CD4-positive, CD25-positive, alpha-beta regulatory T cell (primary cell): ENCODE measurements at places on chromosomes 5 and 9. TPM values are rescaled to one million over a fixed set of nuclear protein-coding genes. Genes with fewer than 3 reads are reported as not detected.

DNA sequence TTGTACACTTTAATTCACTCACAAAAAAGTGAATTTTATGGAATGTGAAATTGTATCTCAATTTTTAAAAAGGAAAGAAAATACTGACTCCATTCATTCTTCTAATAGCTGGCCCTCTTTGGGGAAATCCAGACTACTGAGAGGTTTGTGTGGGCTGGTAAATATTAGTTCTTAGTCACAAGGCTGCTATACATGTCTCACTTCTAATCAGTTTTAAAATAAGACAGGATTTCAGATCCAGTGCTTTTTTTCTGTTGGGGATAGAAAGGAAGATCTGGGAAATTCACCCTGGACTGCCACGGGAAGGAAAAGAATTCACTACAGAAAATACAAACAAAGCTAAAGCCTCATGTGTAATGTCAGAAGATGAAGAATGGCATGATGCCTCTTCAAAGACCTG is 32.7 kb upstream of the ADAMTSL1 start:
- DNase-seq = no peak

GRCh38 chr9:3730511-3730922 is 204.7 kb upstream of the RFX3 start:
- no peak for DNase-seq

DNA sequence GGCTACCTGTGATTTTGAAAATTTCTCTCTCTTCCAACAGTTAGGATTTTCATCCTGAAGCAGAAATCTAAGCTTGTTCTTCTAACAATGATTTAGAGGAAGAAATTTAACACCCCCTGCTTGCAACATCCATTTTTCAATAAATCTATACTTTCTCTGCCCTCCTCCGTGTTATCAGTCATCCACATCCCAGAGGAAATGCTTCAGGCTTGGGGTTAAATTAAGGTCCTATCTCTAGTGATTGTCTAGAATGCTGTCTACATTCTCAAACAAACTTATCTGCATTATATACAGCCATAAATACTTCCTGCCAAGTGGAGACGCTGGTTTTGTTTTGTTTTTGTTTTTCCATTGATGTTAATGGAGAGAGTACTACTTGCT is 371.0 kb downstream of the CSNK1G3 start:
- no peak for DNase-seq

- no peak for DNase-seq
These were observed 11.7 kb downstream of the MAP3K1 start for GRCh38 chr5:56827049-56827448.

Gene GAPVD1
- 34.0 TPM for polyA plus RNA-seq
